ENCODE measurements at places on chromosomes 4 and X. TPM values are rescaled to one million over a fixed set of nuclear protein-coding genes. Genes with fewer than 3 reads are reported as not detected.

Gene KLF8
- 3.2 TPM for total RNA-seq

Gene ADH4
- total RNA-seq: not detected

Gene DUX4
- total RNA-seq: not detected

Gene TRIM2
- total RNA-seq: 47.2 TPM

Gene GPC3
- under 0.01 TPM for total RNA-seq

Gene MTCP1
- 30.0 TPM for total RNA-seq

Gene NEK1
- total RNA-seq: 9.0 TPM

Gene RAB39B
- 0.13 TPM for total RNA-seq

Gene IRS4
- not detected for total RNA-seq

Gene NIPAL1
- total RNA-seq: 0.13 TPM

Gene SORCS2
- 0.40 TPM for total RNA-seq

Gene NEXMIF
- under 0.01 TPM for total RNA-seq

Gene MAGEA9B
- total RNA-seq: not detected

Gene SOX3
- not detected for total RNA-seq

Gene GLRA2
- total RNA-seq: not detected

Gene ERAS
- not detected for total RNA-seq

Gene TLR10
- total RNA-seq: not detected

Gene POU4F2
- total RNA-seq: not detected

Gene CWH43
- total RNA-seq: not detected

Gene BEX1
- total RNA-seq: not detected

Gene LEF1
- total RNA-seq: 0.13 TPM

Gene PPEF2
- total RNA-seq: not detected

Gene ACSL4
- total RNA-seq: 162 TPM

Gene TBC1D19
- total RNA-seq: 30.8 TPM

Gene DDIT4L
- total RNA-seq: 0.92 TPM

Gene ADH6
- not detected for total RNA-seq

Gene RS1
- total RNA-seq: not detected

Gene FAM200B
- 25.1 TPM for total RNA-seq

Gene SORBS2
- 3.4 TPM for total RNA-seq

Gene POF1B
- not detected for total RNA-seq

Gene ESX1
- total RNA-seq: not detected
